ENCODE measurements at places on chromosomes 6 and 20.

DNA sequence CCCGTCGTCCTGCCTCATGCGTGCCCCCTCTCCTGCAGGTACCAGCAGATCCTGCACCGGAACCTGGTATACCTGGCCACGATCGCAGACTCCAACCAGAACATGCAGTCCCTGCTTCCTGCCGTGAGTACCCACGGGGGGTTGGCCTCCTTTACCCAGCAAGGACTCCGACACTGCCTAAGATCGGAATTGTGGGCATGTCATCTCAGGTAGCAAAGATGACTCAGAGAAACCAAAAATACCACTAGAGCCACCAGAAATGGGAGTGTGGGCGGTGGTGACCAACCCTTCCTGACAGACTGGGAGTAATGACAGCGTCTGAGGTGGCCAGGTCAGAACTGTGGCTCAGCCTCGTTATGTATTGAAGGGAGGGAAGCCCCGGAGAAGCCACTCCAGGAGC is 16.3 kb downstream of the SS18L1 start:
- no peak for DNase-seq

DNA sequence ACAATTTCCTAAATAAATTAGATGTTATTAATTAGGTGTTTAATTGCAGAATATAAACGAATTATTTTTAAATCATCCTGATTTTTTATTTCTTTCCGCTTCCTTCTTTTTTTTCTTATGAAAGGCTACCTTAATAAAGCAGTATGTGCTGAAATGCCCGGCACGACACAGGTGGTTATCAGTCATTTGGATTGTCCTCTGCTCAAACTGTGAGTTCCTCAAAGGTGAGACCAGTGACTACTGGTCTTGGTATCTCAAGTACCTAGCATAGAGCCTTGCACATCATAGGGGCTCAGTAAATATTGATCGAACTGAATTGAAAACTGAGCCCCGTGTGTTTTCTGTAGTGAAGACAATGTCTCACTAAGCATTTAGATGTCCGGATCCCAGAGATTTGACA is 9.6 kb upstream of the EZR start:
- no peak for DNase-seq

DNA sequence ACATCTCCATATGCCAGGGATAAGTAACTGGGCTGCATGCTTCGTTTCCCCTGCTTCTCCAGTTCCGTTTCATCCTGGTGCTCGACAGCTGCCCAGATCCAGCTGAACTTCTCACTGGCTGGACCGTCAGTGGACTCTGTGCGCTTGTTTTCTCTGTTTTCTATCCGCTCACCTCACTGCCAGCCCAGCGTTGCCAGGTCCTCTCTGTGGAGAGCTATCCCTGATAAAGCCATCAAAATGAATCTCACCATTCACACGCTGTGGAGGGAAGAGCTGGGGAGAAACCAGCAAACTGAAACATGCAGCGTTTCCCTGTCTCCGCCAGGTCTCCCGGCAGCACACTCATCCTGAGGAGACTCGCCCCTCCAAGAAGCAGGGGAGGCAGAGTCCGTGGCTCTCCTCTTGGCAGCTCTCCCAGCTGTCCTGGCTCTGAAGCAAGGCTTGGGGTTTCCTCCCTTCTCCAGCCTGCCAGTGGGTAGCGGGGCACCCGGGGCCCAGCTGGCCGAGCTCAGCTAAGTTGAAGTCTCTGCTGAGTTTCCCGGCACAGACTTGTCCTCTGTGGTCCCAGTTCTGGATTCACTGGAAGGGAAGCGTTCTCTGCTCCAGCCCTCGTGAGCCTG is 160.9 kb downstream of the DTNBP1 start:
- DNase-seq = no peak

DNA sequence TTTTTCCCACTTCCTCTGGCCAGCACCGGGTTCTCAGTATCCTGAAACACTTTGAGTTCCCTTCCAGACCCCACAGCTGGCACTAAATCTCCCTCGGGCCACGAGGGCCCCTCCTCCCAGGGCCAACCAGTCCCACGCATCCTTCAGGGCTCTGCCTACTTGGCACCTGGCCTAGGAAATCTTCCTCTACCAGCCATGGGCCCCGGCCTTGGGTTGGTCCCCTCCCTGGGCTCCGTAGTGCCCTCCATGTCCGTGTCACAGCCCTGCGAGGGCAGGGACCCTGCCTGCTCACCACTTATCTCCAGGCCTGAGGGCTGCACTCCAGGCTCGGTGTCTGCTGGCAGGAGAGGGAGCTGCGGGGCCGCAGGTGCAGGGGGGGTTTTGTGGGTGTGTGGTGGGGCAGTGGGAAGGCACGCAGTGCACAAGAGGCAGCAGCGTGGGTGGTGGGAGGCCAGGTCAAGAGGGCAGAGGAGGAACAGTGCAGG is 48.8 kb upstream of the CDH22 start:
- DNase-seq = no peak
